KG1 (cell line): ENCODE measurements at places on chromosomes 6 and 20.

DNA sequence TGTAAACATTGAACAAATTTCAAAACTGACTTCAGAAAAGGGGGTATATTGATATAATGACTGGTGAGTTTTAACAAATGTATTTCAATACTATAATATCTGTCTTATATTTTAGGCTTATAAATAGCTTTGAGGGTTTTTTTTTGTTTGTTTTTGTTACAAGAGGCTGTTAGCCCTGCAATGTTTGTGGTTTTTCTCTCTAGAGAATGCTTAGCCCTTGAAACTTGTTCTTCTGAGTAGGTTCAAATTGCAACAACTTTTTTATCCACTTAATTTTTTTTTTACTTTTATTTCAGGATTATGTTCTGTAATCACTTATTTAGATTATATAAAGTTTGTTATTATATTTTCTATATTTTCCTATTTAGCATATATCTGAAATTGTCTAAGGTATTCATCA, 333.2 kb downstream of the RIMS1 start:
- no peak for DNase-seq

DNA sequence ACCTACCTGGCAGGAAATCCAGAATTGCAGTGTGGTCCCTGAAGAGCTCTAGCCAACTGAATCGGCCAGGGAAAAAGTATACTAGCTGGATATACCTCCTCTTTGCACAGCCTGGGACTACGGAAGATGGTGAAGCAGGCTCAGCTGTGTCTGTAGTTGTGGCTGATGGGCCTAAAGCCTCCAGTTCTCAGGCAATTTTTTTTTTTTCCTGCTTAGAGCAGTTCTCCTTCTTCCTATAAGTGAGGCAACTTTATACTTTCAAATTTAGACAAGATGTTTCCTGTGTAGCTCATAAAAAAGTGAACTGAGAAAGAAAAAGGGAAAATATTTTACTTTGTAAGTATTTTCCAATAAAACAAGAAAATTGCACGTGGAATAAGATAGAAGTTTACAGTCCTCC, 172.9 kb downstream of the CARMIL1 start:
- DNase-seq = peak; percentile 22

DNA sequence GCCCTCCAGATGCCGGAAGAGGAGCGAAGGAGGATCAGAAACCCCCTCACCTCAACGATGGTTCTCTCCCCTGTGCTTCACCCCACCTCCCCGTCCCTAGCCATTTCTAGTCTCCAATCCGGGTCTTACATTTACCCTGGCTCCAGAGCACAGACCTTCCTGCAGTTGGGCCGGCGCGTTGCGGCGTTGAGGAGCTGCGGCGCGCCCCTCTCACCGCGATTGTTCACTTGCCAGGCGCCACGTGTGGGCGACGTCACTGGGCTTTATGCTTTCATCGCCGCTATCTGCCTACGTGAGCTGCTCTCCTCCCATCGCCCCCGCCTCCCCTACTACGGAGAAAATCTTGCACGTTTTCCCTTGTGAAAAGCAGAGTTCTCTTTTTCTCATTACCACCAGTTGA, at the start of gene CRISP2:
TSS of gene CRISP2 (minus strand) at position 198 of the 400 bp plus-strand sequence. CDS start 4,347 bp downstream, outside the sequence.
- no peak for DNase-seq

DNA sequence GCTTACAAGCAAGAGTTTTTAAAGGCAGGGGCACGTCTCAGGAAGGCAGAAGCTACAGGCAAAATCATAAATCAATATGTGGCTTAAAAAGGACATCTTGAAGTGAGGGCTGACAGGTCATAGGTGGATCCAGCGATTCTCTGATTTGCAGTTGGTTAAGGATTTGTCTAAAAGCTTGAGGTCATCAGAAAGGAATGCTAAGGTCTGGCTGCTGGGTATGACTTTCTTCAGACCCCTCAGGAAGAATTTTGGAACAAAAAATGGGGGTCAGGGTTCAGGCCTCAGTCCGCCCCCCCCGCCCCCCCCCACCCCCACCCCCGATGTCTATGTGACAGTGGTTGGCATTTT, 261.9 kb downstream of the CDH4 start:
- DNase-seq = no peak

- no peak for DNase-seq
Measured at GRCh38 chr20:59429396-59429795, 129.0 kb downstream of the EDN3 start.

- DNase-seq = no peak
Measured at GRCh38 chr6:101393829-101394251, 332 bp downstream of the GRIK2 start.

DNA sequence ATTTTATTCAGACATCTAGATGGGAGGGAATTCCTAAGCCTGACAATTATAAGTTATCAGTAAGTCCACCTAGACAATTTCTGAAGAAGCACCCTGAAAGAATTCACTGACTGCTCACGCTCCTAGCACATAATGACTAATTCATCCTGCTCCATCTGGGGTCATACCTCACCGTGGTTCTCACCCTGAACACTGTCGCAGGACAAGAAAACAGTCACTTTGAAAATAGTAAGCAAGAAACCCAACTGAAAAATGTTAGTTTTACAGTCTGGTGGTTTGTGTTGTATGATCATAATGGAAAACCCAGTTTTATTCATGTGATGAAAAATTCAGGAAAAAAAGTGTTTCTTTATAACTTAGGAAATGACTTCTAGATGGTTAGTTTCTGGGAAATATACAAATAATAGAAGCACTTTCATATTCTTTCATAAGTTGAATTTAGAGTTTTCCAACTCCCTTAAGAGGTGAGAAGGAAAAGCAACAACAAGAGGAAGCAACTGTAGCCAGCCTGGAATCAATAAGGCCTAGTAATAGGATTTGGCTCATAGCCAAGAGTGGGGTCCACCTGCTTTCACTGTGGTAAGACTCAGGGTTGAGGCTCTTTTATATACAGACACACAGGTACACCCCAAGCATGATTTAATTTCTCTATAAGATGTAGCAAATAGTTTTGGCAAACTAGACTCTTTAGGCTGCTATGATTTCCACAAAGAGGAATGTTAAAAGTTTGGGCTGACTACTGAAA, 94.1 kb downstream of the HIVEP2 start:
- no peak for DNase-seq

DNA sequence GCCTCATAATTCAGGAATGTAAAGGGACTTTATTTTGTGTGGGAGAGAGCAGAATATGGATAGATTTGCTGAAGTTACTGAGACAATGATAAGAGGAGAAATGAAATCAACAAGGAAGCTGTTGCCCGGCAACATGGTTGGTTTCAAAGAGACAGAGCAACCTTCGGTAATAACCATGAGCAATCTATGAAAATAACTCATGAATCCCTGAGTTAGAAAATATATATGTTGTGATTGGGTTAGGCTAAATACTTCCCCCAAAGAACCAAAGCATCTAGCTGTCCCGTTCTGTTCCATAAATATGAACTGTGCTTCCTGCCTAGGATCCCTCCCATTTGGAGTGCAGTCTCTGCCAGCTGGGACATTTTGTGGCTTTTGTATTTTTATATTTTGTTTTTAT, 23.1 kb downstream of the SERPINB1 start:
- DNase-seq = no peak

- DNase-seq = no peak
Measured at GRCh38 chr6:88301256-88301655, 135.1 kb upstream of the CNR1 start.

DNA sequence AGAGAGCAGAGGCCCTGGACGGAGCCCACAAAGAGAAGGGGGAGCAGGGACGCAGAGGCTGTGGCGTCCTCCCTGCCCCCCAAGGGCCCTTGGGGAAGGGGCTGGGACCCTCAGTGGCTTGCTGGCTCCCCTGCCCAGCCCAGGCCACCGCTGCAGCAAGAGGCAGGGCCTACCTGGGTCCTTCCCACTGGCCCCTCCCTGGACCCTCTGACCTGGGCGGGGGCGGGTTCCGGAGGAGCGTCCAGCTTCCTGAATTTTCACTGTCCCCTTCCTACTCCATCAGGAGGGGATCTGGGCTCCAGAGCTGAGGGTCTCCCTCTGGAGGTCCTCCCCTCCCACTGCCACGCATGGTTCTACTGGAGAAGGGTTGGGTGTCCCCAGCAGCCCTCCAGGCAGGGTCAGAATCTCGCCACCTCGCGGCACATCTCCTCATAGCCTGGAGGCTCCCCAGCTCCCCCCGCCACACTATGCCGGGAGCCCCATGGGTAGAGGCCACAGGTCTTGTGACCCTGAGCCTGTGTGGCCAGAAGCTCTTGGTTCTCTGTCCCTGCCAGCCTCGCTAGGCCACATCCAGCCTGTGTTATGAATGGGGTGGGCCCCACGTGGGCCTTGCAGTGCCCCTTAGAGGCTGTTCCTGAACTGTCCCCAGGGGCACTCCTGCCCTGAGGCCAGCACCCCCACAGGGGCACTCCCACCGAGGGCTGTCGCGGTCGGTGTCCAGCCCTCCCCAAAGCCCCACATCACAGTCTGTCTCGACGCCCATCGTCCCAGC, 1.0 kb upstream of the SOX18 start:
- DNase-seq = no peak

GRCh38 chr6:42979523-42980177, 669 bp upstream of the PEX6 start:
- no peak for DNase-seq

- DNase-seq = peak; percentile 55
Measured at GRCh38 chr6:17907406-17908229, 79.8 kb downstream of the KIF13A start.

DNA sequence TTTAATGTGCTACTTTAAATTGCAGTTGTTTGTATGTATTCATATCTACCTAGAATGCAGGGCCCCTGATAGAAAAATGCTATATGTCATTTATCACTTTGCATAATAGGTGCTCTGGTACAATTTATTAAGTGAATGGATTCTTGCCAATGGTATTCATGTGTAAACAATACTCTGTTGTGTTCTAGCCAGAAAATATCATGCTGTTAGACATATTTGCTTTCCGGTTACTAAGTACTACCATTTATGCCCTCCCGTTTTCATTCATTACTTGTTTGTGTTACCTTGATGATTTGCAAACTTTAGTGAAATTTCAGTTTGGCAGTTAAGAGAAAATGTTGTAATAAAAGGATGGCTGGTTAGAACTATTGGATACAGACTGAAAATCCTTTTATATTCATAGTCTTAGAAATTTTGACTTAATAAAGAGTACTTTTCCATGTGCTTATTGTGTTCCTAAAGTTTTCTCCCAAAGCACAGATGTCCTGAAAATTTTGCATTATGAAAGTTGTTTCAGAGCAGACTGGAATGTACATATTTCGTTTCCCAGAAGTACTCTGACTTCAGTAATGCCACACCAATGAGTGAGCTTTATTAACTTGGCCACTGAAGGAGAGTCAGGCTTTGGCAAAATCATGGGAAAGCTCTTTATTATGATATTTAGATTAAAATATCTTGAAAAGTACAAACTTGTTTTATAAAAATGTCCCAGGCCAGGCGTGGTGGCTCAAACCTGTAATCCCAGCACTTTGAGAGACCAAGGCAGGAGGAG, 31.5 kb downstream of the RPF2 start:
- DNase-seq = no peak

GRCh38 chr20:25699914-25700313, 3.3 kb upstream of the ZNF337 start:
- DNase-seq = no peak
